Fibroblast of upper back skin (primary cell): ENCODE measurements at places on chromosomes 1 and 21.

DNA sequence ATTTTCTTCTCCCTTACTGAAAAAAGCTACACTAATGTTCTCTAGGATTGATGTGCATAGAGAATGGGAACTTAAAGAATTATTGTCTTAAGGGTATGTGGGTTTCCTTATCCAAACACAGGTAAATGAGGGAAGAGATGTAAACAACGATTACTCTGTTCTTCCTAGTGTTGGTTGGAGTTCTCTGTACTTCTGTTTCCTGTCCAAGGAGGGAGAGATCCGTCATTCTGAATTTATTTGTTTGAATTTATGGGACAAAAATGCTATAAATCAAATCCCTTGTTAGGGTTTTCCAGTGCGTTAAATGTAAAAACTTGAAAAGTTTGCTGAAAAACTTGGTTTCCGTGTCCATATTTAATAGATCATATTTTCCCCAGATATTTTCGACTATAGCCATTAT is 29.6 kb downstream of the LAMC1 start:
- DNase-seq, result no peak

- DNase-seq, result no peak
Observed at GRCh38 chr1:203615061-203615581, 11.5 kb upstream of the ATP2B4 start.

DNA sequence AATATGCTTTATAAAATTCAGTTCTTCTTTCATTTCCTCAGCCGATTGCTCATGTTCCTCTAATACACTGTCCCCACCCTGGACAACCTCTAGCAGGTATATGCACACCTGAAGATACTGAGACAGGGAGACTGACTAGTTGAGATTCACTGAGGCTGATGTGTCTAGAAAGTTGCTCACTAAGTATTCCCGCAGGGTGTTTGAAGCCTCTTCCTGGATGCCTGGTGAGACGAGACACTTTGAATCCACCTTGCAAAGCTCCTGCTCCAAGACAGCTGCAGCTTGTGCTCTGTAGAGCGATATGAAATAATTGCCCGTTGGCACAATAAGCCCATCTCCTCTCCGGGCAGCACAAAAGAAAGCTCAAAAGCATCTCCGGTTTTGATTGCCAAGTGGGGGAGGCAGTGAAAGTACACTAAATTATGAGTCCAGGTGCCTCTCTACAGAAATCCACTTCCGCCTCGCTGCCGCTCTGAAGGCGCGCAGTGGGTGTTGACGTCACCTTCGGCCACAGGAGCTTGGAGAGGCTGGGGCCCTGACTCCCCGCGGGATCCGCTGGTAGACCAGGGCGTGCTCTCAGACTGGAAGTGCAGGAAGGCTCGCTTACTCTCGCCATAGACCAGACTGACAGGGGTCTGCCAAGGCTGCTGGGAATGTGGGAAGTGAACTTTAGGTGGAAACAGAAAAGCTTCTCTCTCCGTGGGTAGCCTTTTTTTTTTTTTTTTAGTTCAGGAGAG is 46.3 kb downstream of the GPA33 start:
- peak; percentile 13 for DNase-seq

GRCh38 chr21:36481639-36482038 is 1.7 kb upstream of the CLDN14 start:
- DNase-seq, result no peak

DNA sequence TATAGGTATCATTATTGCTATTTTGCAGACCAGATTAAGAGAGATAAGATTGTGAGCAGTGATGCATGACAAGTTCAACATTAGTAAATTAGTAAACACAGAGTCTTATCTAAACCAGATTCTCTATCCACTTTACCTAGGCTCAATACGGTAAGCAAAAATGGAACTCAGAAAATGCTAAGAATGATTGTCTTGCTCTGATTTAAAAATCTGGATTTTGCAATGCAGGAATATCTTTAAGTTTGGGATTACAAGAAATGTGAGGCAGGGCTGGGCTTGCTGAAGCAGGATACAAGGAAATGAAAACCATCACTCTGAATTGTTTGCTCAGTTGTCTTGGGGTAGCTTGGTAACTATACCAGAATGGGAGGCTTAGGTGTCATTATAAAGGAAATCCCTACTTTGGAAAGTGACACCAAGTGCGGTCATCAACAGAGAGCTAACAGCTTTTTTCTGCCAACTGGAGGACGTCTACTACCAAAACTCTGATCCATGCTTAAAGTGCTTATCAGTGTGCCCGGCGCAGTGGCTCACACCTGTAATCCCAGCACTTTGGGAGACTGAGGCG is 332.7 kb upstream of the RUNX1 start:
- DNase-seq, result no peak

DNA sequence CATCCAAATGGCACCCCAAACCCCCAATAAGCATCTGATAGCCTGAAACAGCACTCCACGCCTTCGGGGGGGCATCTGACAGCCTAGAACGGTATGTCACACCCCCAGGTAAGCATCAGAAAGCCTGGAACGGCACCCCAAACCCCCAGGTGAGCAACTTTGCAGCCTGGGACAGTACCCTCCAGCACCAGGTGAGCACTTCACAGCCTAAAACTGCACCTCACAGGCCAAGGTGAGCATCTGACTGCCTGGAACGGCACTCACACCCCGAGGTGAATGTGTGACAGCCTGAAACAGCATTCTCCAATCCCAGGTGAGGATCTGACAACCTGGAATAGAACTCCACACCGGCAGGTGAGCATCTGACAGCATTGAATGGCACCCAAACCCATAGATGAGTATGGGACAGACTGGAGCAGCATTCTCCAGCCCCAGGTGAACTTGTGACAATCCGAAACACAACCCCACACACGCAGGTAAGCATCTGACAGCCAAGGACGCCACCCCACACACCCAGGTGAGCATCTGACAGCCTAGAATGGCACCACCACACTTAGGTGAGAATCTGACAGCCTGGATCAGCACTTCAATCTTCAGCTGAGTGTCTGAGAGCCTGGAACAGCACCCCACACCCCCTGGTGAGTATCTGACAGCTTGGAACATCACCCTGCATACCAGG is 18.3 kb upstream of the MMEL1 start:
- DNase-seq, result no peak

GRCh38 chr1:7581754-7582459 is 189.2 kb upstream of the VAMP3 start:
- DNase-seq, result no peak

DNA sequence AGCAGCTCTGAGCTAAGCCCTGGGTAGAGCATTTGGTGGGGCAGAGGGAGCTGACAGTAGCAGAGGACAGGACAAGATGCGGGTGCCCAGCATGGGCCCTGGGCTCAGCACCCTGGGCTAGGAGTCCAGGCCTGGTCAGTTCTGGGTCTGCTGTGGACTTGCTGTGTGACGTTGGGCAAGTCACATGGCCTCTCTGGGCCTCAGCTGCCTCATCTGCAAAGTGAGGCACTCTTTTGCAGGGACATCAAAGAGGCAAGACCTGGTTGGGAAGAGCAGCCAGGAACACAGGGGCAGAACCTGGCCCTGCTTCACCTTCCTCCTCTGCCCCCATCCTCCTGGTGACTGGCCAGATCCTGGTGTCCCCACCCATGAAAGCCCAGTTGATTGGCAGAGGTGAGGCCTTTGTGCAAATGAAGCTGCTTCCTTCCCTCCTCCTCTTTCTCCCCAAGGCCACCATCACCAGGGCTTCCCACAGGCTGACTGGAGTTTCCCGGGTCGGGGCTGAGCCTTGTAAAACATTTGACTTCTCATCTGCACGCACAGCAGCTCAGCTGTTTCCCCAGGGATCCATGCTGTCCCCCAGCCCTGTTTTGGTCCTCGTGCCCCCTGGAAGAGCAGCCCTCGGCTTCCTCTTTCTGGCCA is 350.5 kb downstream of the MATN1 start:
- no peak for DNase-seq

DNA sequence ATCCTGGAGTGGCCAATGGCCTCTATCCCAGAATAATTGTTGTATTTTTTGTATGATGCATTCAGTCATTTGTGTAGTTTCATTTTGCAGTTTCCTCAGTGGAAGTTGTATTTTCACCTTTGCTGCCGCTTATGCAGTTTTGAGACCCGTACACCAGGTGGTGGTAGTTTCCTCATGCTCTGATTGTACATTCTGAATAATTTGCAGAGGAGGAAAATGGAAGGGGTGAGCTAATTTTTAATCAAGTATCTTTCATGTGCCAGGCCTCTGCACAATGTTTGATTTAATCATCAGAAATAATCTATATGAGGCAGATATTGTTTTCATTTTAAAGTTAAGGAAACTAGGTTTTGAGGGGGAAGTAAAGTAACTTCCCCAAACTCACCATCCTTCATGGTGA is 29.5 kb downstream of the HLX start:
- DNase-seq, result peak; percentile 50

GRCh38 chr1:88186911-88187310 is 497.2 kb upstream of the PKN2 start:
- no peak for DNase-seq

- peak; percentile 42 for DNase-seq
Observed at GRCh38 chr1:36411674-36412648, 14.3 kb upstream of the LSM10 start.

GRCh38 chr1:198437332-198437731 is 103.1 kb downstream of the ATP6V1G3 start:
- DNase-seq, result peak; percentile 35

DNA sequence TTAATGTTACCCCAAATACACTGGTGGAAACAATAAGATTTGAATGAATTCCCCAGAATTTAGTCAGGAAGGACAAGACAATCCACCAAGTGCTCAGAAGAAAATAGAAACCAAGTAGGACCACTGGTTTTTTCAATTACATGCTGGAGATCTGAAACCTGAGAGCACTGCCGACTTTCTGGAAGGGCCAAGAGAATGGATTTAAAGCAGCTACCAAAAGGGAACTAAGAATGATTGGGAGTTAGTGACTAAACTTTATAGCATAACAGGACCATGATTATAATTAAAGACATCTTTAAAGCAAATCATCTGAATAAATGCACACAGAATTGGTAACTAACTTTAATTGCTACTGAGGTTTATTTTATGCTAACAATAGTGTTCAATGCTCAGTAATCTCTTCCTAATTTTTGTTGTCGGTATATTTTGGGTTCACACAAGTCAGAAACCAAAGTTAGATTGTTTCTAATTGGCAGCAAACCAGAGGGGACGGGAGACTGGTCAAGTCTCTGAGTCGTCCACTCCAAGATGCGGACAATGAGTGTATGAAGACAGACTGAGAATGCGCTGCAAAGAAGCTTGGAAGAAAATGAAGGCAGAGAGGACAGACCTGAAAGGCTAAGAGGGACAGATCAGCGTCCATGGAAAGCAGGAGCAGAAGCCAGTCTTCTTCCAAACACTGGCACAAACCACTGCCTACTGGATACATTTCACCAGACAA is 2.3 kb upstream of the RGS13 start:
- DNase-seq, result peak; percentile 29

- DNase-seq, result no peak
Observed at GRCh38 chr1:24575905-24576587, 20.2 kb downstream of the NCMAP start.

DNA sequence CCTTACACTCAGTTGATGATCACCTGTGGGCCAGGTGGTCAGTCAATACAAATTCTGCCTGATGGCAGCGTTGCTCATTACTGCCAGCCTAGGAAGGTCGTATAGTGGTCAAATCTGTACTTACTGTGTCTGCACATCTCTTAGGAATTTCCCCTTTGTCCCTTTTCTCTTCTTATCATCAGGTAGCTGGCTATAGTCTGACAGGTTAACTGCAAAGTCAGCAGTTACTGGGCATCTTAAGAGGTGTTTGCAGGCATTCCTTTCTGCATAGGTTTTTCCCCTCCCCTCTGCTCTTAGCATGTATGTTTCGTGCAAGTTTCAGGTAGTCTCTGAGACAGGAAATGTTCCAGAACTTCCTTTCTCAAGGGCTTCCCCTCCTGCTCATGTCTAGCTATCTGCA is 298.7 kb downstream of the LRRIQ3 start:
- DNase-seq, result no peak

GRCh38 chr1:114833421-114833820 is 21.2 kb upstream of the SYCP1 start:
- peak; percentile 16 for DNase-seq

GRCh38 chr1:167057241-167057688 is 32.9 kb downstream of the GPA33 start:
- DNase-seq, result peak; percentile 35

DNA sequence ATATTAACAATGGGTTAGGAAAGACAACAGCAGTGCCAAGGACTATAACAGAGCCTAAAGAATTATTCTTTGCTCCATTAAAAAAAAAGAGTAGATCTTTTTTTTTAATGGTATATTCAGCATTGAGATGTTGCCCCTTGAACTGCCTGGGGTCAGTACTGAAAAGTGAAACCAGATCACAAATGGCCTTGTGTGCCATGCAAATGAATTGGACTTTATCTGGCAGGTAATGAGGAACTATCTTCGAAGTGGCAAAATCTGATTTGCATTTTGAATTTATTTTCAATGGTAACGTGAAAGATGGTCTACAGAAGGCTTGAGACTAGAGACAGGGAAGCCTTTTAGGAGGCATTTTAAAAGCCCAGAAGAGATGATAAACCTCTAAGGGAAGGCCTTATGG is 21.4 kb upstream of the PKN2 start:
- no peak for DNase-seq

GRCh38 chr1:5507340-5507739 is 484.9 kb downstream of the NPHP4 start:
- no peak for DNase-seq

- DNase-seq, result peak; percentile 83
Observed at GRCh38 chr1:109910123-109910962, at the start of gene CSF1. Gene CSF1 (plus strand): TSS chr1:109910849. CDS start chr1:109911024, 175 bp downstream.

- DNase-seq, result peak; percentile 89
Observed at GRCh38 chr1:25566730-25567341, 23.4 kb downstream of the LDLRAP1 start.

DNA sequence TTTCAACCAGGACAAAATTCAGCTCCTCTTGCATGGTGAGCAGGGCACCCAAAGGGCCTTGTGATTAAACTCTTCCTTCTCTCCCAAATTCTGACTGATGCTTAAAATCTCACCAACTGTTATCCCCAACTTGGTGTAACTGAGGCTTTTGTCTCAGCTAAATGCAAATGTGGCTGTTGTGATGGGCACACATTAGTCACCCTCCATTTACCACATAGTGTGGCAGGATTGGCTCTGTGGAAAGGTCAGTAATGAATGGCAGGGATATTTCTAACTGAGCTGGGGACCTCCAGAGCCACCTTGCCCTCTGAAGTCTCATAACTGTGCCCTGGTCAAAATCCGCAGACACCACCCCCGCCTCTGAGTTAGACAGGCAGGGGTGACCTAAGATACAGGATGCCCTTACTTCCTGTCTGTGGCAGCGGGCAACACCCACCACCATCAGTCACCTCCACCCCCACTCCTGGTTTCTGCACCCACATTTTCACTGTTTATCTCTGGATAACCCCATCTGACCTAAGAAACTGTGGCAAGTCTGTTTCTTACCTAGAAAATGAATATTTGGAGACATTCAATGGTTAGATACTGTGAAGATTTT is 25.4 kb upstream of the RGS16 start:
- DNase-seq, result no peak
